ENCODE measurements at places on chromosomes 1 and 21. TPM values are rescaled to one million over a fixed set of nuclear protein-coding genes. Genes with fewer than 3 reads are reported as not detected.

GRCh38 chr1:208857465-208857864 is 613.3 kb upstream of the PLXNA2 start:
- DNase-seq, result no peak

GRCh38 chr1:102032534-102032933 is 35.8 kb upstream of the OLFM3 start:
- DNase-seq, result no peak

DNA sequence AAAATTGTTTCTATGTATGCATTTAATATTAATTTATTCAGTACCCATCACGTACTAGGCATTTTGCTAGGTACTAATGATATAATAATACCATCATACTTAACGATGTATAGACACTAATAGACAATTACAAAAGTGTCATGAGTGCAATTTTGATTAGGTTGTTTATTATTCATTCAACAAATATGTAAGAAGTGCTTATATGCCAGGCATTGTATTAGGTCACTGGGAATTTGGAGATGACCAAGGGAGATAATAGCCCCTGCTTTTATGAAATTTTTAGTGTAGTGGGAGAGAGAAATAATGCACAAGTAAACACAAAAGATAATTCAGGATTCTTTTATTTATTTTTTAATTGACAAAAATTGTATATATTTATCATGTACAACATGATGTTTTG is 18.6 kb downstream of the C1orf185 start:
- no peak for DNase-seq

DNA sequence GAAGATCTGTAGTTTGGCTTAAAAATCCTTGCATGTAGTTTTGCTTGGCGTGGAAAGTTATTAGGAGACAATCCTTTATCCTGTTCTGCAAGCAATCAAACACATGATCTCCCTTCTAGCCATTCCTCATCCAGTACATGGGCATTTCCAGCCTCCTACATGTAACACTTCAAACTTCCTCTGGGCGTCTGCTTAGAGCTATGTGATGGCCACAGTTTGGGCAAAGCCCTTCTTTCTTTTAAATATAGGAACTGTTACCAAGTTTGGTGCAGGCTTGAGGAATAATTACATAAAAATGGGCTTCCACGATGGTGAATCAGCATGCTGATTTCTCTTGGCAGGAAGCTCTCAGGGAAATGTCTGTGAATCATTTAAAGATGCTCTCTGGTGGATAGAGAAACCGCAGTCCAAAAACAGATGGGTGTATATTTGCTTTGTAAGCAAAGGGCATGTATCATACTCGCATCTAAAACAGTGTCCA is 176.9 kb upstream of the FMN2 start:
- DNase-seq, result no peak

GRCh38 chr21:14602382-14602958 is 56.4 kb upstream of the SAMSN1 start:
- DNase-seq, result no peak

GRCh38 chr21:28294051-28294450 is 698.6 kb downstream of the LTN1 start:
- peak; percentile 57 for DNase-seq

DNA sequence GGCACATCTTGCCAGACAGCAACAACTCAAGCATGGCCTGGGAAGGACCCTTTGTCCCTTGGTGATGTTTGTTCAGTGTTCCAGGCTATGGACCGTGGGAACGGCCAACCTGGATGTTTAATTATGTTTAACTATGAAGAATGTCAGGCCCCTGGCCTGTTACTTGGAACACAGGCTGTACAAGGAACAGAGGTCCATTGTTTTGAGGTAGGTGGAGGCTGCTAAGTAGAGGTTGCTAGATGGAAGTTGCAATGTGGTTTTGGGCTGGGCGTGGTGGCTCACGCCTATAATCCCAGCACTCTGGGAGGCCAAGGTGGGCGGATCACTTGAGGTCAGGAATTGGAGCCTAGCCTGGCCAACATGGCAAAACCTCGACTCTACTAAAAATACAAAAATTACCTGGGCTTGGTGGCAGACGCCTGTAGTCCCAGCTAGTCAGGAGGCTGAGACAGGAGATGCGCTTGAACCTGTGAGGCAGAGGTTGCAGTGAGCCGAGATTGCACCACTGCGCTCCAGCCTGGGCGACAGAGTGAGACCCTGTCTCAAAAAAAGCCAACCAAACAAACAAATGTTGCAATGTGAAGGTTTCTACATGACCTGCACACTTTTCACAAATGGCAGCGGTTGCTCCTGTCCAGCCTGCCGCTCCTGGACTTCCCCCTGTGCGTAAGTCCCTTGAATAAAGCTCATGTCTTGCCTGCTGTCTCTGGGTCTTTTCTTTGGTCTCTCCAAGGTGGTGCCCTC is 2.5 kb upstream of the LEFTY1 start:
- no peak for DNase-seq

DNA sequence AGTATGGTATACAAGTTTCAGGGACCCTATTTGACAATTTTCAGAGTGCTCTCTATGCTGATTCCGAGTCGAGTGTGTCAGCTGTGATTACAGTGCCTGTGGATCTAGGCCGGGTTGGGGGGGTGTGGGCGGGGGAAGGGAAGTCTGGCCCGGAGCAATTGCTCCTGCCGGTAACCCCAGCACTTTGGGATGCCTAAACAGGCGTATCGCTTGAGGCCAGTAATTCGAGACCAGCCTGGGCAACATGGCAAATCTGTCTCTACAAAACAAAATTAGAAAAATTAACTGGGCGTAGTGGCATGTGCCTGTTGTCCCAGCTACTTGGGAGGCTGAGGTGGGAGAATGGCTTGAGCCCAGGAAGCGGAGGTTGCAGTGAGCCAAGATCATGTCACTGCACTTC is 1.6 kb upstream of the IL10RB start:
- DNase-seq, result no peak

GRCh38 chr1:43947061-43947873 is 517 bp downstream of the IPO13 start:
- DNase-seq, result no peak

GRCh38 chr1:28936094-28936493 is 21.7 kb downstream of the EPB41 start:
- no peak for DNase-seq

DNA sequence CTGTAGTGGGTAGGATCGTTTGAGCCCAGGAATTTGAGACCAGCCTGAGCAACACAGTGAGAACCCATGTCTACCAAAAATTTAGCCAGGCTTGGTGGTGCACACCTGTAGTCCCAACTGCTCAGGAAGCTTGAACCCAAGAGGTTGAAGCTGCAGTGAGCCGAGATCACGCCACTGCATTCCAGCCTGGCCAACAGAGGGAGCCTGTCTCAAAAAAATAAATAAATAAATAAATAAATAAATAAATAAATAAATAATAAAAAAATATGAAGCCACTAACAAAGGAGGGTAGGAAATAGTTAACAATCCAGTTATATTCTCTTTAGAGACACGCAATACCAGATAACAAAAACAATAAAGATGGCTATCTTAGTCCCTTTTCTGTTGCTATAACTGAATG is 11.9 kb upstream of the CBR3 start:
- DNase-seq, result peak; percentile 11

GRCh38 chr1:23525558-23526250 is 5.3 kb downstream of the E2F2 start:
- no peak for DNase-seq

Gene BSDC1
- total RNA-seq, result 64.8 TPM

Gene LAMB3
- 3.1 TPM for total RNA-seq

Gene PCP4L1
- total RNA-seq, result not detected

Gene OVAAL
- not detected for total RNA-seq

Gene PLPPR4
- not detected for total RNA-seq

Gene MAST2
- total RNA-seq, result 41.2 TPM

Gene PLPPR5
- not detected for total RNA-seq

Gene TTLL7
- total RNA-seq, result 4.9 TPM

Gene ADGRL4
- total RNA-seq, result 205 TPM
